ENCODE measurements at places on chromosomes 16 and 17.
A peak's percentile ranks its signal among the peaks of the same experiment; 100 is the strongest.

GRCh38 chr17:29167393-29168078 is 12.7 kb downstream of the MYO18A start:
- DNase-seq: no peak

GRCh38 chr17:39737760-39738567 is at the start of gene GRB7:
Gene GRB7, plus strand, starts transcription at chr17:39737938. Its CDS starts 4,364 bp downstream, at chr17:39742302.
- DNase-seq: peak; percentile 75

DNA sequence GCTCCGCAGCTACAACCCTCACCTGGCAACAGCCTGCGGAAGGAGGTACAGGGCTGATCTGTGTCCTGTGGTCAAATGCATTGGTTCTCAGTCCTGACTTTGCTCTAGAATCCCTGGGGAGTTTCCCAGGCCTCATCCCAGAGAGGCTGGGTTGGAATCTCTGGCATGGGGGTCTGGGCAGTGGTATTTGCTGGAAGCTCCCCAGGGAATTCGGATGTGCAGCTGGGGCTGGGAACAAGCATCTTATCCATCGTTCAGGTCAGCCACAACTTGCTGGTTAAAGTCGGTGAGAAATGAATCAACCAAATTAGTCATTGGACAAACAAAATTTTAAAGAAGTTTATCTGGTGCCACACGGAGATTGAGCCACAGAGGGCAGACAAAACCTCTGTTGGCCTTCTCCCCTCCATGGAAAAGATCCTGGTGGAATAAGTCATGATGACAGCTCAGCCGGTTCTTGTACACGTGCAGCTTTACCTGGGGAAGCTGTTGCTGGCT is 231.2 kb downstream of the FOXL1 start:
- no peak for DNase-seq

- DNase-seq: no peak
Measured at GRCh38 chr17:27920569-27920968, 27.4 kb upstream of the LYRM9 start.

DNA sequence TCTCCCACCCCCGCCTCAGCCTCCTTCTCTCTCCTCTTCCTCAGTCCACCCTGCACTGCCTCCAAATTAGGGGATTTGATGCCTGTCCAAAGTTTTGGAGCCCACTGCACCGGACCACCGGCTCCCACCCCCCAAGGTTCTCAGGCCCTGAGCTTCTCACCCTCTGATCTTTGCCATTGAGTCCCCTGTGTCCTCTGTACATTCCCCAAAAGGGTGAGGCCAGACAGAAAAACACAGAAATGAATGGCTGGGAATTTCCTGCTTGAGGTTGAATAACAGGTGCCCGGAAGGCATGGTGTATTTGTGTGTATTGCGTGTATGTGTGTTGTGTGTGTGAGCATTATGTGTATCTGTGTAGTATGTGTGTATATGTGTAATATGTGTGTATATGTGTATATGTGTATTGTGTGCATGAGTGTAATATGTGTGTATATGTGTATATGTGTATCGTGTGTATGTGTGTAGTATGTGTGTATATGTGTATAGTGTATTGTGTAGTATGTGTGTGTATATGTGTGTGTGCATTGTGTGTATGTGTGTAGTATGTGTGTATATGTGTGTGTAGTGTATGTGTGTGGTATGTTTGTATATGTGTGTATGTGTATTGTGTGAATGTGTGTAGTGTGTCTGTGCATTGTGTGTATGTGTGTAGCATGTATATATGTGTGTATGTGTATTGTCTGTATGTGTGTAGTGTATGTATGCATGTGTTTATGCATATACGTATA is 16.0 kb upstream of the CCL17 start:
- DNase-seq: no peak

- DNase-seq: peak; percentile 85
Measured at GRCh38 chr16:9072806-9073341, 18.6 kb upstream of the HAPSTR1 start.

DNA sequence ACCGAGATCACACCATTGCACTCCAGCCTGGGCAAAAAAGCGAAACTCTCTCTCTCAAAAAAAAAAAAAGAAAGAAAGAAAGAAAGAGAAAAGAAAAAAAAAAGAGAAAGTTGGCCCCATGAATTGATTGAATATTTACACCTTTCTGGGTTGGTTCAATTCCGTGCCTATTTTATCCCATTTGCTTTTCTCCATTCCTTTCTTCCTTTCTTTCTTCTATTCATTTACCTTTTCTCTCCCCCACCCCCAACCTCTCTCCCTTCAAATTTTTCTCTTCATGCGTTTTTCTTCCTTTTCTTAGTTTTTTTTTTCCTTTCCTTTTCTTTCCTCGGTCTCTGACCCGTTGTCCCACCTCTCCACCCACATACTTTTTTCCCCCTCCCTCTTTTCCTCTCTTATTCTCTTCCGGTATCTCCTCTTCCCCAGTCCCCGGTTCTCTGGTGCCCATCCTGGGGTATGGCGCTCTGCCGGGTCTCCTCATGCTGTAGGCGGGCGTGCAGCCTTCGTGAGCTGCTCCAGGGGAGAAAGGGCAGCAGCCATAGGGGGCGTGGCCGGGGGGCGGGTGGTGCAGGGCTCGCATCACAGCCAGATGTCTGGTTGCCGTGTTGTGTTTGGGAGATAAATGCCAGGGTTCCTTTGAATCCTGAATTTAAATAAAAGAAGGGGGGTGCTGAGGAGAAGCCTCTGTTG is 5.3 kb upstream of the COL1A1 start:
- no peak for DNase-seq

DNA sequence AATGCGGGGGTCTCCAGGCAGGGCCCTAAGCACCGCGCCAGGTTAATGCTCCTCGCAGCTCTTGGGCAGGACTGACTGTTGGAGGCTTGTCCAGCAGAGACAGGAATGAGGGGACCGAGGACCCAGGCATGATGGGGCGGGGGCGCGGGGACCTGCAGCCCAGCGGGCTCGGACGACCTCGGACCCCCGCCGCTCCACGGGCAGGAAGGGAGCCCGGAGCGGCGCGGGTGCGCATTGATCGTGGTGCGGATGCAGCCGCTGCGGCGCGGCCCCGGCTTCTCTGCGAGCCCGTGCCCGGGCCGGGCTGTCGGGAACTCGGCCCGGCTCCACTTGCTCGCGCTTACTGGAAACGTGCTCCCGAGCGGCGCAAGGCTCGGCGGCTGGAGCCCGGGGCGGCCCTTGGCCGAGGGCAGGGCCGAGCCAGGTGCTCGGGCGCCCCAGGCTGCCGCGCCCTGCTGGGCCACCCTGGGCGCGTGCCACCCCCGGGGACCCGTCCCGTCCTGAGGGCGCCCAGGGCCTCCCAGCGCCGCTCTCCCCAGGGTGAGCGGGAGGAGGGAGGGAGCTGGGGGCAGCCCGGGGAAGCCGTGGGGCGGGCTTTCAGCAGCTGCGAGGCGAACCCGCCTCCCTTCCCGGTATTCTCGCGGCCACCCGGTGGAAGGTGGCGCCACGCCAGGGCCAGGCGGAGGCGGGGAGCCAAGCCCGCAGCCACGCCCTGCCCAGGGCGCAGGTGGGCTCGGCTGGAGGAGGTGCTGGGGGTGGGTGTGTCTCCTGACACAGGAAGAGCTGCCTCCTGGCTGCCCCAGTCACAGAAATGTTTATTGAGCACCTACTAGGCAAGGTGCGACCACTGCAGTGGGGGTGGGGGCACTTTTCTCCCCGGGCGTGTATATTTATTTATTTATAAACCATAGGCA is 45.9 kb downstream of the SOCS3 start:
- peak; percentile 74 for DNase-seq

GRCh38 chr17:41521574-41522261 is 3.0 kb upstream of the KRT15 start:
- DNase-seq: no peak

DNA sequence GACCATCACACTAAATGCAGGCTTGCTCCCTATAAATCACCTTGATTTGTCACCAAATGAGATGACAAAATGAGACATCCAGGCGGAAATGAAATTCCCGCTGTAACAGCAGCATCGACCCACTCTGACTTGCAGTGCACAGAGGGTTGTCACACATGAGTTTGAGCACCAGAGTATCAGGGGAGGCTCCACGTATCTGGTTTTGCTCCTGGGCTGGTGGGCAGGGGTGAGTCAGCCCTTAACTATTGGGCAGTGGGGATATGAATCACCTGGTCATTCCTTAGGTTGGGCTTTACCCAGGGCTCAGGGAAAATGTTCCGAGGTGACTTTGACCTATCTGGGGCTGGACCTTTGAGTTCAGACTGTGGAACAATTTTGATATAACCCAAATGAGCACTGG is 245.2 kb upstream of the CCL2 start:
- DNase-seq: no peak

DNA sequence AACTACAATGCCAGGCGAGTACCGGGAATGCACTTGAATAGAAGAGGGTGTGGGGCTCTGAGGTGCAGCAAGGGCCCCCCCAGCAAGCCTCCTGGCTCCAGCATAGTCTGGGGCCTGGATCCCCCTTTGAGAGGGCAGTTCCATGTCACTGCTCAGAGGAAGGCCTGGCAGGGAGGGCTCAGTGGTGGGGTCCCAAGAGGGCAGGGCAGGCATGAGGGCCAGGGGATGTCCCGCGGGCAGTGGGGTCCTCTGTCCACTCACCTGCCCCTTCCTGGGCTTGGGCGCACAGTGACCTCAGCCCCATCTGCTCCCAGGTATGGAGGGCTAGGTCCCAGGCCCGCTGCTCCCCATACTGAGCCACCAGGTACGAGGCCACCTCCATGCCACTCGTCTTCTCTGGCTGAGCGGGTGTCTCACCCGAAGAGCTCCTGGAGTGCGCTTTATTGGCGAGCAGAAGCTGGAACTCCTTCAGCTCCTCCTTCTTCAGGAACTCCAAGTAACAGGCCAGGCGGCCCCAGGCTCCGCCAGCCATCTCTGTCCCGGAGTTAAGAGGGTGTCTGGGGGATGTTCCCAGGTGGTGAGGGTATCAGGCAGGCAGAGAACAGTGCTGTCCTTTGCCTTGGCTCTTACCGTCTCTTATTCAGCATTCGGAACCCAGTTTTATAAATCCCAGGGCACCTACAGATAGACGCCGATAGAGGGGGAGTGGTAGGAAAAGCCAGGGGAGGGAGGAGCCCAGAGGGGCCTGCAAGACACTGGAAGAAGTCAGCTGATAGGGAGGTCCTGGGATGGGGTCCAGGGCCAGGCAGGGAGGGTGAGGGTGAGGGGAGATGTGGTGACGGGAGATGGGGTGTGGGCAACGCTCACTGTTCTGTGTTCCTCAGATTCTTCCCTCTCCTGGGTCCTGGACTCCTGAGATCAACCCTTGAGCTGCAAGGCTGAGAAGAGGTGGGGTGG is 605 bp downstream of the NLRP1 start:
- peak; percentile 23 for DNase-seq

DNA sequence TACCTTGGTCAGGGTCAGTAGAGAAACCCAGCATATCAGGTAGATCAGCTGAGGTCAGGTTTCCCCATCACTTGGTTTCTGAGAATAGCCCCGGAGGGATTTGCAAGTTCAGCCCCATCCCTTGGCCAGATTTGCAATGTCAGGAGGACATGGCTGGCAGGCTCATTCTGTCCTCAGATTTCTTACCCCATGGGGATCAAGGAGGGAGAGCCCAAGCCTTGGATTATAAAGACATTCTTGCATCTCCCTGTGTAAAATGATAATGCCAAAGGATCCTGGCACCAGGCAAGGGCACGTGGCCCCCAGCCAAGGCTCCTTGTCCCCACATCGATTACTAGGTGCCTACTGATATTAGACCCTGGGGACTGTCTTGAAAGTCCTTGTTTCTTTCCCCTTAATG is 53.2 kb downstream of the MYH3 start:
- no peak for DNase-seq

DNA sequence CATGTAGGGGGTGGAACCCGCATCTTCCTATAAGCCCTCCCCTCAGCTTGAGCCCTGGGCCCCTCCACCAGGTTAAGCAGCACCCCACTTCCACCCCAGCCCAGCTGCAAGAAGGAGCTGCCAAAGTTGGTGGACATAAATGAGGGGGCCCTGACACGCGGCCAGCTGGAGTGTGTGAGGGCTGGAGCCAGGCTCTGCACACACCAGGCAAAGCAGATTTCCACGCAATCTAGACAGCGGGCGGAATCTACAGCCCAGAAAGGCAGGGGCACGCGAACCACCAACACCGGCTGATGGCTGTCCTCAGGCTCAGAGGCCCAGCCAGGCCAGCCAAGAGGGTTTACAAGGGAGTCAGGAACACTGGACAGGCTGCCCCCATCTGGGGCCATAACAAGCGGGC is 171.2 kb downstream of the ZNF423 start:
- no peak for DNase-seq

DNA sequence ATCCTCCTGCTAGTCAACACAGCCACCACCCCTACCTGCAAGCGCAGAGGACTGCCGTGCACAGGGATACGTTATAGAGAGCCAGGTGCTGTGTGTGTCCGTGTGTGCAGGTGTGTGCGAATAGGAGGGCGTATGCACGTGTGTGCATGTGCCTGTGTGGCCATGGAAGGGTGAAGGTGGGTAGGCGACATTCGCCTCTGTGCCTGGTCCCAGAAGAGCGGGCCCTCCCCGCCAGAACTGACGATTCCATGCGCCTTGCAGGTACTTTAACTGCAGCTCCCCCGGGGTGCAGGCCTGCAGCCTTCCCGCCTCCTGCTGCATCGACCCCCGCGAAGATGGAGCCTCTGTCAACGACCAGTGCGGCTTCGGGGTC is 8.7 kb downstream of the PDE6G start:
- DNase-seq: no peak

DNA sequence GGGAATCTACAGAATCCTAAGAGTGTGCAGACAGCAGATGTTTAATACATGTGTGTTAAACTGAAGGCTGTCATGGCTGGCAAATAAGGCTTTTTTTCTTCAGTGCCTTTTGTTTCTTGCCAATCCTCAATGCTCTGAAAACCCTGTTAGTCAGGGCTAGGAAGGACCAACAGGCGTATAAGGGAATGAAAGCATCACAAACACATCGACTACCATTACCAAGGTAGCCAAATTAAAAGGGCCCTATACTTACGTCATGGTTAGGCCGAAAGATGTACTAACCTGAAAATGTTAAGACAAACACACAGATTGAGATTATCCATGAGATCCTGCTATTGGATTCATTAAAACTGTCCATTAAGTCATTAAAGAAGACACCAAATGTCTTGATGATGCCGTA is 13.1 kb downstream of the SLC16A6 start:
- no peak for DNase-seq

DNA sequence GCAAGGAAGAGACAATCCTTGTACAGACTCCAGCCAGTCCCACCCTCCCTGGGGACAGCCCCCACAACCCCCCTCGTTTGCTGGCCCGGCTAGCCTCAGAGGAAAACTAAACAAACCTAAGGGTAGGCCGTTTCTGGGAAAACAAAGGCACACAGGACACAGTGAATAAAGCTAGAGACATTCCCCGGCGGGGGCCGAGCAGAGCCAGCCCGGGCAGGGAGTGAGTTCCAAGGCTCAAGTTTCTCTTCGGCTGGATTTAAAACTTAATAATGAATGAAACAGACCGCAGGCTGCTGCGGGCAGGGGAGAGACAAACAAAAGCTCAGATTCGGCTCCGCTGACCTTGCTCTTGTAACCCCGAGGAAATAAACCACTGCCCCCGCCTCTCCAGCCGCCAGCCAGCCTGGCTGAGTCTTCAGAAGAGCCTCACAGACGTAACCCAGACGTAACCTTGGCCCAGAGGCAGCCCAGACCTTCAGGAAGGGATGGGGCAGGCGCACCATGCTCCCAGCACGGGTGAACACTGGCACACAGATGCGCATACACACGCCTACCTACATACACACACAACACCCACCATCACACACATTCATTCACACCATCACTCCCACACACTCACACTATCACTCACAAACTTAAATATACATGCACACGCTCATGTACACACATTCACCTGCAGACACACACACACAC is 216.0 kb downstream of the ZNF423 start:
- no peak for DNase-seq

- DNase-seq: peak; percentile 39
Measured at GRCh38 chr17:61411261-61412142, 11.9 kb downstream of the TBX2 start.

GRCh38 chr17:77572851-77573250 is 385.7 kb upstream of the TNRC6C start:
- no peak for DNase-seq

- peak; percentile 34 for DNase-seq
Measured at GRCh38 chr17:56203430-56203829, 50.2 kb downstream of the ANKFN1 start.
